ENCODE measurements at places on chromosomes 6 and 20.
A peak's percentile ranks its signal among the peaks of the same experiment; 100 is the strongest.

DNA sequence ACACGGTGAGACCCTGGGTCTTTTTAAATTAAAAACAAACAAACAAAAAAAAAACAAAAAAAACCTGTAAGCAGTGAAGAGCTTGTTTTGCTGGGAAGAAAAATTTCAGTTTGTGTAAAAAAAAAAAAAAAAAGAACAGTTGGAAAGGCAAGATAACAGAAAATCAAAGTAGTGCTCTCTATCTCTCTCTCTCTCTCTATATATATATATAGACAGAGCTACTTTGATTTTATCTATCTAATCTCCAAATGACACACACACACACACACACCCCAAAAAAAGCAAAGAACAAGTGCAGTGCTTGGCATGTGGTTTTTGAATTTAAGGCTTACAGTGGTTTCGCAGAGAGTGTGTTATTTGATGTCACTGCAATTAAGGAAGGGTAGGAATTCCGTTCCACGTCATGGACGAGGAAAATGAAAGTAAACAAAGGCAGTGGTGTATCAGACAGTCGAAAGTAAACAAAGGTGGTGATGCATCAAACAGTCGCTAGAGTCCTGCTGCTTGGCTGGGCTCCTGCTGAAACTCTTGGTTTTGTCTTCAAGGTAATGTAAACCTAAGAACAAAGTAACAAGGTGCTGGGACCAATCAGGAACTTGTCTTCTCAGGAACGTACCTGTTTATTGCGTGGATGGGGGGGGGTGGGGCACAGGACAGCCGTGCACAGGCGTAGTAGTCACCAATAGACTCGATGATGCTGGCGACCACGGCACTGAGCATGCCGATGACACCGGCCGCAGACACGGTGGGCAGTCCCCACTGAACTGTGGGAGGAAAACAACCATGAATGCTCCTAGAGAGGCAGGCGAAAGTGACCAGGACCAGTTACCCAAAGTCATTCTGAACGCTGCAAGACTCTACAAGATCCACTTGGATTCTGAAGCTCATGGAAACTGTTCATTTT lies 131.8 kb downstream of the SLC23A2 start:
- no peak for DNase-seq

DNA sequence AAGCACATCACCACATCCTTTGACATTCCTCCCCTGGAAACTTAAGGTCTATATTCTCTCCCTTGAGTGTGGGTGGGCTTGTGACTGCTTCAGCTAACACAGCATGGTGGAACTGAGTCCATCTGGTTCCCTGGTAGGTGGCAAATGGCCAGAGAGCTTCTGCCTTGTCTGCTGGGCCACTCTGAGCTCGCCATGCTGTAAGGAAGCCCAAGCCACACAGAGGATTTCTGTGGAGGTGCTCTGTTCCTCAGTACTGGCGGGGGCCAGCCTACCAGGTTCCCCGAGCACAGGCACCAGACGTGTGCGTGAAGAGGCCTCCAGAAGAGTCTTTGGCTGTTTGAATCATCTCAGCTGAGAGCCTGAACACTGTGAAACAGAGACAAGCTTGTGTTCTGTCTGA lies 41.6 kb upstream of the PMEPA1 start:
- no peak for DNase-seq

DNA sequence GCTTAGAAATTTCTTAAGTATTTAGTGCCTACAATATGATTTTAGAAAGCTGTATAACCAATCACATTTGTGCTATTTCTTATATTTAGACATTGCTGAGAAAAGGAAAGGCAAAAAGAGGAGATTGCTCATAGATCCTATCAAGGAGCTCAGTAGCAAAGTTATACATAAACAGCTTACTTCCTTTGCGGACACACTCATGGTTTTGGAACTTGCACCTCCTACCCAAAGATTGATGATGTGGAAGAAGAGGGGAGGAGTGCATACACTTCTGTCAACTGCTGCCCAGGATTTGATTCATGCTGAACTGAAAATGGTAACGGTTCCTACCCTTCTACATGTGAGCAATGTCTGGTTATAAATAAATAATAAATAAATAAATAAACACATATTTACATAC lies 16.7 kb downstream of the RAD21L1 start:
- no peak for DNase-seq

DNA sequence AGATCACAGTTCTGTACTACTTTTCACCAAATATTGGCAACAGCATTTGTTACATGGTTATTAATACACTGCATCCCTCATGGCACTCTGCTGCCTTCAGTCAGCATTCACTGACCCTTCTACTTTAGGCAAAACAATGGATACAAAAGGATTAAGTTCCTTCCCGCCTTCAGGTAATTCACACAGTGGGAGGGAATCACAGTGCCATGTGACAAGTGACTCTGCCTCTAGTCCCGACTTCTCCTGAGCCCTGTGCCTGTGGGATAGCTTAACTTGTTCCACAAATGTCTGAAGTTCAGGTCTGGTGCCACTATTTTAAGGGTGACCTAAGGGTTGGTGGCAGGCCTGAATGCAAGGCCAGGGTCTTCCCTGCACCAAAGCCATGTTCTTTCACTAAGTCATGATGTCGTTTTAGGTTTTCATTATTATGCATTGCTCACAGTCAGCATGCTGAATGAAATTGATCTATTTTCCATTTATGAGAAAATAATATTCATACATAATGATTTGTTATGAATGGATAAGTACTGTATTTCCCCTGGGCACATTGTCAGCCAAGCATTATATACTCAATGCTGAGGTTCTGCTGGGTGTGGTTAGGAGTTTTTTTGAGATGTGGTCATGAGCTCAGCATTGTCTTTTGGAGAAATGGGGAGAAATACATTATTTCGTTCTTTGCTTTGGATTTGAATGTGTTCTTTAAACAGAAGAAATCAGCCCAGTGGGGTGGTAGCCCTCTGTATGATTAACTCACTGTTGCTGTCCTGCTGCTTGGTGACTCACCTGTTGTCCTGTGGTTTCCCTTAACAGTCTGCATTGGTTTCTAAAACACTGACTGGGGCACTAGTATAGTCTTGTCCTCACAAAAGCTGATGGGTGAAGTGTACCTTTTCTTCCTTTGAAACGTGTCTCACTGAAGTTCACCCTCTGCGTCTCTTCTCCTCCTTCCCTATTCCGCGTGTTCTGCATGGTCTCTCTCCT lies 66.4 kb downstream of the AFDN start:
- no peak for DNase-seq

GRCh38 chr20:51961964-51962761 lies 159.8 kb upstream of the SALL4 start:
- DNase-seq = no peak

DNA sequence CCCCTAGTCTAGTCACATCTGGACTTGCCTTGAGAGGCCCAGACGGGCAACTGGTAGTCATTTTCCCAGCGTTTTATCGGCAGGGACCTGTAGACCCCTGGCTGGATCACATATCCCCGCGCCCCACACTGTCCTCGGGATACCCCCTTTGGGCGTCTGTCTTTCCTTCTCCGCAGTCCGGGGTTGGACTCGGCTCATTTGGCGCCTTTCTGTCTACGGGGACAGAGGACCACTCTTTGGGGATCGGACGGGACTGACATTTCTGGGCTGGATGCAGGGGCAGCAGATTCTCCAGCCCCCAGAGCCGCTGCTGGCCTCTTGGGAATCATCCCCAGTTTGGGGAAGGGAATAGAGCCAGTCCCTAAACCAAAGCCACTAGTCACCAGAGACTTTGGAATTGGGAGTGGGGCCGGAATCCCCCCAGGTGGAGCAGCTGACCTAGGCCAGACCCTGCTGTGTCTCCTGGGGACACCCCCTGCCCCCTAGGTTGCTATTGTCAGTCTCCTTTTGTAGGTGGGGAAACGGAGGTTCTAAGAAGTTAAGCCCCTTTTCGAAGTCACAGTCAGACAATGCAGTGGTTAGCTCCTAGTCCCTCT lies 734 bp downstream of the FAM110A start:
- no peak for DNase-seq

- no peak for DNase-seq
Measured at GRCh38 chr6:10837009-10837621, 1.2 kb downstream of the MAK start.

DNA sequence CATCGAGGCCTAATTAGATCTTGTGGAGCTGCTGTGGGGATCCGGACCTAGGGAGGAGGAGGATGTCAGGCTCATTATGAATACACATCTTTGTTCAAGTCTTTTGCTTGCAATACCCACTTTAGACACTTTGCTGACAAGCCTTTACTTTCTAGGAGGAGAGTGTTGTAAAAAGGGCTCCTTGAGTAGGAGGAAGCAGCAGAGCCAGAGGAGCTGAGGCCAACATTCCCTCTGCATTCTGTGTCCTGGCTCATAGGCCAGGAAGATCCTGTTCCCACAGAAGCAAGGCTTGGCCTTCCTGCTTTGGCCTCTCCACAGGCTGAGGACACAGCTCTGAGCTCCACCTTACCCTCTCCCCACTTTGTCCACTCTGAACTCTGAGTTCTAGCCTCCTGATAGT lies 67.1 kb downstream of the TPD52L1 start:
- DNase-seq = no peak

DNA sequence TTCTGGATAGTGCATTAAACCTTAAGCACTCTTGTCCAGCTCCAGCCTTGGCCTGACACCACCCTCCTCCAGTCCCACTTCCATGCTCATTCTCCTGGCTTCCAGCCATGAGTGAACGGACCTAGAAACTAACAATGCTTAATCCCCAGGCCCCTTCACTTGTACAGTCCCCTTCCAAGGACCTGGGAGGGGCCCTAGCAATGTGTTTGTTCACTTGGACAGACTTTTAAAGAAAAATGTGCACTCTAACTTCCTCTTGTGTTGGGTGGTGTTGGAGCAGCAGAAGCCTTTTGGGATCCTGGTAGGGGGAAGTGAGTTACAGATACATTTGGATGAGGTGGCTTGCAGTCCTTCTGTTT lies 48.9 kb upstream of the CCN6 start:
- no peak for DNase-seq

DNA sequence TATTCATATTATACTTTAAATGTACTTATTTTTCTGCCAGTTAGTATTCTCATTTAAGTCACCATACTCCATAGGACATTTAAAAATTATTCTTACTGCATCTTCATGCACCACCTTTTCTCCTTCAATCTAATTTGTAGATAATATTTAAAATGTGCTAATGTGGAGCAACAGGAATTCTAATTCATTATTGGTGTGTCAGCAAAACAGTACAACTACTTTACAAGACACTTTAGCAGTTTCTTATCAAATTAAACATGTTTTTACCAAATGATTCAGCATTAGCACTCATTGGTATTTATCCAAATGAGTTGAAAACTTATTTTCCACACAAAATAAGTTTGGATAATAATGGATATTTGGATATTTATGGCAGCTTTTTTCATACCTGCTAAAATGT lies 1041.8 kb upstream of the ADGRB3 start:
- no peak for DNase-seq

DNA sequence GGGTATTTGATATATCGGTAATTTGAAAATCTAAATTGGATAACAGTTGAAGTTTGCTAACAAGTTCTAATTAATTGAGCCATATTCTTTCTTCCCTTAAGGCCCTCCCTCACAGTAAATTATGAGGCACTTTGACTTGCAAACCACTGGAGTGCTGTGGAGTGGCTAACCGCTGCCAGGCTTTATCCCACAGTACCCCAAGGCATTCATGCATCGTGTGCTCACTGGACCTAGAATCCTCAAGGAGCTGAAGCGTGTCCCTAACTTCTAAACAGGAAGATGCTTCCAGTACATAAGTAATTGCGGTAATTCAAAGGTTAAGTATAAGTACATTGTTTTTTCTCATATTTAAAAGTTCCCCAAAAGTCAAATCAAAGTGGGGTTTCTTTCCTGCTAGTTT lies 499.9 kb downstream of the TFAP2A start:
- DNase-seq = no peak

GRCh38 chr6:15602154-15602553 lies 60.7 kb downstream of the DTNBP1 start:
- DNase-seq = peak; percentile 55

GRCh38 chr20:17768271-17768670 lies 68.5 kb downstream of the BANF2 start:
- no peak for DNase-seq
